ENCODE measurements at places on chromosomes 3 and 15.

DNA sequence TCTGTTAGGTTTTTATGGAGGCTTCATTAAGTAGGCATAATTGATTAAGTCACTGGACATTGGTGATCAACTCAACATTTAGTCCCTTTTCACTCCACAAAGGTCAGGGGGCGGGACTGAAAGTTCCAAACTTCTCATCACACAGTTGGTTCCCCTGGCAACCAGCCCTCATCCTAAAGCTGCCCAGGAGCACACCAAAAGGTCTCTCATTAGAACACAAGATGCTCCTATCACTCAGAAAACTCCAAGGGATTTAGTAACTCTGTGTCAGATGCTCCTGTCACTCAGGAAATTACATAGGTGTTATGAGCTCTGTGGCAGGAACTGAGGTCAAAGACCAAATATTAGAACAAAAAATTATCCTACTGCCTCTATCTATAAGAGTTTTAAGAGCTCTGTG is 321.5 kb downstream of the OTOL1 start:
- no peak for DNase-seq

DNA sequence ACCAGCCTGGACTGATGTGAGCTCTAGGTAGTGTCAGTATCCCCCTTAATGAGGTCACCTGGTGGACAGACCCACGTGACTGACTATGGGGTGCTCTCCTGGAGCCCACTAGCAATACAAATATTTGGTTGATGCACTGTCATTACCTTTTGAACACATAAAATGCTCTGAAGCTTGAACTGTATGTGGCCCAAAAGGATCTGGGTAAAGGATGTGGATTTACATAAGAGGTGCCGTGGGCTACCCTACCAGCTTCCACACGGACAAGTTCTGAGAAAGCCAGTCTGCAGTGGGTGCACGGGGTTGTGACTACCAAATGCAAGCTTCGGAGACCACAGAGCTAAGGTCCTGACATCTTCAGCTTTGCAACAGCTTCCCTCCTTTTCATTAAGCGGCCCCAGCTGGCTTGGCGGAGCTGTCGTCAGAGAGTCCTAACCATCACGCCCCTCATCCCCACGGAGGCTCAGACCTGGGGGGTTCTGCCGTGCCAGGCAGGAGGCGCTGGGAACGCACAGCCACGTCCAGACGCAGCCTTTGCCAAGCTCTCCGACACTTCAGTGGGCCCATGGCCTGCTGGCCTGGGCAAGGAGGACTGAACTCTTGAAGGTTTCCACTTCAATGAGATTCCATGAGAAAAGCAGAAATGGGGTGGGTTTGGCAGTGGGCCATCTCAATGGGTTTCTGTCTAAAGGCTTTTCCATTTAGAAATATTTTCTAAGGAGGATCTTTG is 228.3 kb downstream of the ADAMTS17 start:
- DNase-seq, result peak; percentile 8

DNA sequence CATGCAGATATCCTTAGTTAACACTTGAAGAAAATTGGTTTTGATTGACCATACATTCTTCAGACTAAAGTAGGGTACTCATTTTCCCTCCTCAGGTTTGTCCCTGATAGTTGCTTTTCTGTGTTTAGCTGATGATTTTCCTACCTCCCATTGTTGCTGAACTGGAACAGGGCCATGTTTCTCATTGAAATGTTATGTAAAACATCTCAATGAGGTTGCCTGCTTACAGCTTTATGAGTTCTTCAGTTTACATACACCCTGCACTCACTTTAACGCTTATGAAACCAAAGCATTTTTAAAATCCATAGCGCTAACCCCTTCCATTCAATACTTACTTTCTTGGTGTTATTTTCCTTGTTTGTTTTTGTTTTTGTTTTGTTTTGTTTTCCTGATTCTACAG is 61.9 kb downstream of the HMG20A start:
- no peak for DNase-seq

GRCh38 chr15:44736181-44736765 is at the start of gene TRIM69:
TSS of gene TRIM69 (plus strand) at chr15:44736528. CDS start at chr15:44736705, 177 bp downstream.
- DNase-seq, result no peak

GRCh38 chr3:170418422-170419398 is at the start of gene CLDN11:
TSS of gene CLDN11 (plus strand) at chr3:170418868. CDS start at chr3:170419067, 199 bp downstream.
- peak; percentile 50 for DNase-seq

DNA sequence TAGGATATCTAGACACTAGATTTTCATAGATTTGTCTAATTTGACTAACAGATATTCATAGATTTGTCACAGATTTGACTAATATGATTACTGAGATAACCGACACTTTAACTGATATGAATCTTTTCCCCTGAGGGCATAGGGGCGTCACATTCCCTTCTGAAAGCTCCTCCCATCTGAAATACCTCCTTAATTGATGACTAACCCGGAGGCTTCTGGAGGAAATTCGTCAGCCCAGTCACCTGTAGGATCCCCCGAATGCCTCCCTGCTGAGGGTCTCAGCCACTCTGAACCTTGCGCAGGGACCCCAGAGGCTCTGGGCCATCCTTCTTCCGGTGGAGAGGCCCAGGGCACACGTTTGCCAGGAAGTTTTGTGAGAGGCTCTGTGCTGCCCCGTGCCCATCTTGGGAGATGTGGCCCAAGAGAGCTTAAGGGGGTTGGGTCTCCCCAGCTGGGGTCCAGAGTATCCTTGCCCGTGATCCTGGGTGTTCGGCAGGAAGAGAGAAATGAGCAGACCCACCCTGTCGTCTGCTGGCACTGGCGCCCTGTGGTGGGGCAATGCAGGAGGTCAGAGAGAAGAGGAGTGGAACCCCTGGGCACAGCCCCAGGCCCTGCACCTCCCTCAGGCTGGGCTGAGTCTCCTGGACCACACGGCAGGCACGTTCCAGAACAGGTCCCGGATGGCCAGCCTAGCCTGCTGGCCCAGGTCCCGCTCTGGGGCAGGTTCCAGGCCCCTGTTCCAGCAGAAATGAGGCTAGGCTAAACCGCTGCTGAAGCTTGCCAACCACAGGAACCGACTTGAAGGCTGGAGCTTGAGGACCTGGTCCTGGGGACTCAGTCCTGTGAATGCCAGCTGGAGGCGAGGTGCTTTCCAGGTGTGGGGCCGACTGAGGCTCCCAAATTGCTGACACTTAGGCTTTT is 1.7 kb downstream of the PLA2G4D start:
- peak; percentile 81 for DNase-seq

- DNase-seq, result no peak
Measured at GRCh38 chr3:117003501-117003900, 293.9 kb downstream of the TUSC7 start.

DNA sequence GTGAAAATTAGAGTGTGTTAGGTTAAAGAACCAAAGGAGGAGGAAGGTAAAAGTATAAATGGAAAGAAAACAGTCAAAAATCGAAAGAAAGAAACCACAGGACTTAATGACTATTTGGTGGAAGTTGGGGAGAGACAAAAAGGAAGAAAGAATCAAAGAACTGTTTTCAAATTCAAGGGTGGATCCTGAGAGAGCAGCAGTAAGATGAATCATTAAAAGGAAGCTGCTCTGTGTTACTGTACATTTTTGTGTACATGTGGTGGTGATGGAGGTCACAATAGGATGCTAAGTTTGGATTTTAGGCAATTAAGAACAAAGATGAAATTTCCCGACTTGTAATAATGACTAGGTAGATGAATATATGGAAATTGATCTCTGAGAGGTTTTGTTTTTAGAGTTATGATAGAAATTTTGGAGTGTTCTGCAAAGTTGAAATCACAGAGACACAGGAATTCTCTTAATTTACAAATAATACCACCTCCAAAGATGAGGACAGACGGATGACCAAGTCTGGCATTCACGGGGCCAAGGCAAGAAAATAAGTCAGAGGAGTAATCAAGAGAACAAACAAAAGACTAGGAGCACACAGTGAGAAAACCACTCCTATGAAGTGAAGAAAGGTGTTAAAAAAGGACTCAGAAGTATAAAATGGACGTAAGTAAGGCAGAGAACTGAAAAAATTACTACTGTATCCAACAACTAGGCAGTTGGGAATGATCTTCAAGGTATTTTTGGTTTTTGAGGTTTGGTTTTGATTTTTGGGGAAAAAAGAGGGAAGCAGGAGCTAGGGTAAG is 7.1 kb downstream of the DHX36 start:
- DNase-seq, result no peak

DNA sequence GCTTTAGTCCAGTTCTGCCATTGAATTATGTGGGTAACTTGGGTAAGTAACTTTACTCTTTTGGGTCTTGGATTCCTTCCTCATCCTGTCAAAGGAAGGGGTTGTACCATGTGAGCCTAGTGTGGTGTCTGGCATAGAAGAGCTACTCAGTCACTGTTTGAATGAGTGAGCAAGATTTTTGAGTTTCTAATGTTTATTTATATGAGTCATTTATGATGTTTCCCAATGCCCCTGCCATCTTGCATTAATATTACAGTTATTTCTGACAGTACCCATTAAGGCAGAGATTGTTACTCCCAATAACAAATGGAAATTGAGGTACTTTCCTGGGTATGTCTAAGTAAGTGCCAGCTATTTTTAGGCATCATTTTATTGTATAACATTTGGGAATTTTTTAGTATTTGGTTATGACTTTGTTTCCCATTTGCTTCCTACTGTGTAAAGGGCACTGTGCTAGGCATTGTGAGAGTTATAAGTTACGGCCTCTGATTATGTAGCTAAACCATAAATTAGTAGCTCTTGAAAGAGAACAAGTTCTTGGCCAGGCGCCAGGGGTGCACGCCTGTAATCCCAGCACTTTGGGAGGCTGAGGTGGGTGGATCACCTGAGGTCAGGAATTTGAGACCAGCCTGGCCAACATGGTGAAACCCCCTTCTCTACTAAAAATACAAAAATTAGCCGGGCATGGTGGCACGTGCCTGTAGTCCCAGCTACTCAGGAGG is 23.5 kb downstream of the NR1D2 start:
- DNase-seq, result no peak

GRCh38 chr15:73851689-73852088 is 21.7 kb upstream of the TBC1D21 start:
- peak; percentile 46 for DNase-seq

DNA sequence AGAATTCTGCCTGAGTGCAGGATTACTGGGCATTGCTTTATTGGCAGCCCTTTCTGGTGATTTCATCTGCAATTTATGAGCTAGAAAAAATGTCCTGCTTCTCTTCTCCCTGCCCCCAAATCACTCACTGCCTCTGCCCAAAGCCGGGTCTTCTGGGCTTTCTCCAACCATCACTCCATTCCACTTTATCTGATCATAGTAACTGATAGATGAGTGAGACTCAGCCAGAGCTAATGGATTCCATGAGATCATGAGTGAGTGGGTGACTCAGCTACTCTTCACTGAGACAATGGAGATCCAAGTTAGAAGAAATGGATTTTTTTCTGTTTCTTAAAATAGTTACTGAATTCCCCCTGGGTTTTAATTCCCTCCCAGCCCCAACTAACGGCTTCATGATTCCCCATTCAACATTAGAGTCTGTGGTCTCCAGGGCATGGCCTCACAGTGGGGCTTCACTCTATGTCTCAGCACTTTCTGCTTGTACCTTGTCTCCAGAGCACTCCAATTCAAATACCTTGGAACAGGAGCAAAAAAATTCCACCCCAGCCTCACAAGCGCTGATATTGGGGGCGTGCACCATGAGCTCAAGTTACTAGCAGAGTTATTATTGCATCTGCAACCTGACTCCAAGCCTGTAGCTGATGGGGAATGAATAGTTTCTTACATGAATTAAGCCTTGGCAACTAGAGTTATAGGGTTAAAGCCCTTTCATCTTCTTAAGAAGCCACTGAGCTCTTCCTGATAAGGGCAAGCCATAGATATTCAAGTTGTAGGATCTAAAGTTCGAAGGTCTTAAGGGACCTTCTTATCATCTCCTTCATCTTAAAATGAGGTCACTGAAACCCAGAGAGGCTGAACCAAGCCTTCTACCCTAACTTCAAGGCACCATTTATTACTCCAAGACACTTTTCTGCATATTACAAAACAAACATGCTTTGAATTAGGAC is 85.9 kb downstream of the AGBL1 start:
- DNase-seq, result peak; percentile 30

DNA sequence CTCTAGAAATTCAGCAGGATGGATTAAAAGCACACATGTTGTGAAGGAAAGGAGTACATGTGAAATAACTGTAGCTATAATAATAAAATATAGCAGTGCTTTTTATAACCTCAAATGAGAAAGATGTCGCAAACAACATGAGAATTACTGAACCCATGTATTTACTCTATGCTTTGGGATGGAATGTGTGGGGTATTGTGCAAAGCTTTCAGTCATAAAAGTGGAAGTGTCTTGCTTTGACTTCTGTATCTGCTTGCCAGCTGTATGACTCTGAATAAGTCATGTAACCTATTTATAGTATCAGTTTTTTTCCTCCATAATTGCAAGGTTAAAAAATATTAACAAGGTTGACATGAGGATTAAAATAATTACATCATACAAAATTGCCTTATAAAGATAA is 519.3 kb upstream of the CADM2 start:
- DNase-seq, result no peak

GRCh38 chr3:160869825-160870224 is 113.8 kb downstream of the PPM1L start:
- peak; percentile 66 for DNase-seq

- no peak for DNase-seq
Measured at GRCh38 chr3:127448161-127448561, 142.4 kb downstream of the TPRA1 start.

DNA sequence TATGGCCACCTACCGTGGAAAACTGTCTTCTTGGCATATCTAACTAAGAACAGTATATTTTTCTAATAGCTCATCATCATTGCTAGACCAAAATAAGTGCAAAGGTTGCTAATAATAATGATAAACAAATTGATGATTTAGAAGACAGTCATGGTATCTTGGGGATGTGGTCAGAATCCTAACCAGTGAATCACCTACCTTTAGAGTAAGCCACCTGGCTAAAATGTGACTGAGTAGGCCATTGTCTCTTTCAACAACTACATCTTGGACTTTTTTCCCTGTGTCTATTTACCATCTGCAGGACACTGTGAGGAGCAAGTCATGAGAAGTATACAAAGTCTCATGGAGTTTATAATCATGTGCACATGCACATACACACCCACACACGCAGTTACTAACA is 273.5 kb upstream of the SEMA6D start:
- no peak for DNase-seq

GRCh38 chr3:156483961-156484787 is 70.7 kb downstream of the SSR3 start:
- DNase-seq, result no peak

GRCh38 chr3:184601576-184602371 is 40.2 kb downstream of the EPHB3 start:
- DNase-seq, result peak; percentile 17

DNA sequence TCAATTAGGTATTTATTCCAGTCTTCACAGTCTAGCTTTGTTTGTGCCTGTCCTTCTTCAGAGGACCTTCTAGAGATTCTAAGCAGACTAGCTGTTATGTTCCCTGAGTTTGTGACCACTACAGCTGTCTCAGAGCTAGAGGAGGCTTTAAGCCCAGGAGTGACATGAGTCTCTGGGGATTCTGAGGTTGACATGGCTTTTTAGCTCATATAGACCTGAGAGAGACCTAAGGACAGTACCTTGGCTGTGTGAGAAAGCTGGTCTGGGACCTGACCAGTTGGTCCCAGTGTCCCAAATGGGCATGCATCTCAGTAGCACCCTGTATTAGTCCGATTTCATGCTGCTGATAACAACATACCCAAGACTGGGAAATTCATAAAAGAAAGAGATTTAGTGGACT is 330.2 kb downstream of the DIPK2A start:
- no peak for DNase-seq

Measured in ELF-1 (cell line).